Renal cortex interstitium (tissue), 15 donors: ENCODE measurements at places on chromosomes 16 and 17. TPM values are rescaled to one million over a fixed set of nuclear protein-coding genes. Genes with fewer than 3 reads are reported as not detected.

- DNase-seq: no peak
Observed at GRCh38 chr16:440627-441026, 15.2 kb downstream of the RAB11FIP3 start.

GRCh38 chr16:50573279-50573678, 25.1 kb downstream of the NKD1 start:
- DNase-seq: no peak

ALDH3A1 gene
- 0.92 TPM for polyA plus RNA-seq

DNA sequence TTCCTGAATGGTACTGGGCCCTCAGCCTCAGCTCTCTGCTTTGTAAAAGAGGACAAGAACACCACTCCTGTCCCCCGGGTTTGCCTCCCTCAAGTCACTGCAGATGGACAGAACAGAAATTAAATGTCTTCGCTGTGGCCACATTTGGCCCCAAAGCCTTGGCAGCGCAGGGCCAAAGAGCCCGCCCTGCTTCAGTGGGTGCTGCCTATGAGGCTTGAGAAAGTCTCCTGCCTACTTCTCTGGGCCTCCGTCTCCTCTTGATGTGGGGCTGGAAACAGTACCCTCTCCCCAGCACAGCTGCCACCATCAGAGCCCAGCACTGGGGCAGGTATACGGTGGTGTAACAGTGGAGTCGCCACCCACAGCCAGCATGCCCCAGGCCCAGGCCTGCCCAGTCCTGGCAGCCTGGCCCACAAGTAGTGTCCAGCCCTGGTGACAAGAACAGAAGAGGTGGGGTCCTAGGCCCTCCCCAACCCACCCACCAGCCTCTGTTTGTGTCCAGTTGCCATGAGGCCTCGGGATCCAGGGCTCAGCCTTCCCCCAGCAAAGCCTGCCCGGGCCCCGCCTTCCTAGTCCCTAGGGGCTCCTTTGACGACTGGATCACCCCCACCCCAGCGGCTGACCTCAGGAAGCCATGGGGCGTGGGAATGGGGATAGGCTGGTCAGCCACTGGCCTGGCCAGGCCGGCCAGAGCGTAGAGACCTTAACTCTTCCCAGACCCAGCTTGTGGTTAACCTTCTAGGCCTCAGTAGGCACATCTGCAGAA, 3.9 kb upstream of the TPPP3 start:
- no peak for DNase-seq

DNA sequence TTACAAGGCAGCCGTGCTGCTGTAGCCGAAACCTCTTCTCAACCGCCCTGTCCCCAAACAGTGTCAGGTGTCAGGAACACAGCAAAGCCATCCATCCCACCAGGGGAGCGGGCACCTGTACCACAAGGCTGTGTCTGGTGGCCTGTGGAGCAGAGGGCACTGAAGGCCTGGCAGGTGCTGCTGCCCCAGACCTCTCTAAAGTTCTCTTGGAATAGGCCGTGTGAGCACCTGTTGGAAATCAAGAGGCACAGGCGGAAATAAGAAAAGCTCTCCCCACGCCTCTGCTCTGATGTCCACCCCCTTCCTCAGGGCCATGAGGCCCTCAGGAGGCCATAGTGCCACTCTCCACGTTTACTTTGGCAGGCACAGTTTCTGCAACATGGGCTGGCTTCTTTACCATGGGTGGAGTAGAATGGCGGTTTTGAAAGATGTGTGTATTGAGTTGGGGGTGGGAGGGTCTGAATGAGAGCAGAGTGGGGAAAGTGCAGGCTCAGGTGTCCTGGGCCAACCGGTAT, 99.9 kb upstream of the ZNF750 start:
- no peak for DNase-seq

GRCh38 chr17:62627904-62628633, 599 bp downstream of the MRC2 start:
- peak; percentile 71 for DNase-seq

DNA sequence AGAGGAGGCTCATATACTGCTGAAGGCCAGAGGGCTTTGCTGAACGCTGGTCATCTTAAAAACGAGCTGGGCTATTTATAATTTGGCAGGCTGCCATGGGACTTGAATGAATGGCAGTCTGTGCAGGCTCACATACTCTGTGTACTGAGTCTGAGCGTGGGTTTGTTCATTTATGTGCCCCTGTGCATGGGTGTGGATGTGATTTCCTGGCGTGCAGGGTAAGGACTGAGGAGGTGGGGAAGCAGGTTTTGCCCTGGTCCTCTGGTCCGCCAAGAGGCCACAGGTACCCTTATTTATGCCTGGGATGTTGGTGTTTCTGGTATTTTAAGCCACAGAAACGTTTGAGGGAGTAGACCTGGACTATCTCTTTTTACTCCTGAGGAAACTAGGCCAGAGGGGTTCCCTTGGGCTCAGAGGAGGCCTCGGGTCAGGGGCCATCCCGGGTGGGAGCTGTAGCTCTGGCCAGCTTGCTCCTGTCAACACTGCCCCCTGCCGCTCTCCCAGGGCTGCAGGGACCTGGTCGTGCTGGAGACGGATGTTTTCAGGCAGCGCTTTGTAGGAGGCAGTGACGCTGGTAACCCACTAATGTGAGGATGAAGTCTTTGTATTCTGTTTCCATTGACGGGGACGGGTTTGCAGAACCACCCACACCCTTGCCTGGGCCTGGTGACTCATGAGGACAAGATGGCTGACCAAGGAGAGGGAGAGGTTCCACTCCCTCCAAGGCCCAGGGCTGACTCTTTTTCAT, 184.4 kb downstream of the MSI2 start:
- peak; percentile 67 for DNase-seq

DNA sequence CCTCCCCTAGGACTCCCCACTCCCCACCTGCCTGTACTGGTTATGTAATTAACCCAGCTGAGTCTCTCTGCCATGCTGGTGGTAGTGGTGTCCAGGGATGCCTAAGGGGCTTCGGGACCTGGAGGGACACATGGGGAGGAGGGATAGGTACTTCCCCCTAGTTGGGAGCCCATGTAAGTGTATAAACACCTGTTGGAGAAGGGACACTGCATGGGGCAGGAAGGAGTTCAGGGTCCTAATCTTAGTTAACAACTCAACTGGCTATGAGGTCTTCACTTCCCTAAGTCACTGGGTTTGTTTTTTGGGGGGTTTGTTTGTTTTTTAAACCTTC, 1.3 kb downstream of the RASL10B start:
- no peak for DNase-seq

DNA sequence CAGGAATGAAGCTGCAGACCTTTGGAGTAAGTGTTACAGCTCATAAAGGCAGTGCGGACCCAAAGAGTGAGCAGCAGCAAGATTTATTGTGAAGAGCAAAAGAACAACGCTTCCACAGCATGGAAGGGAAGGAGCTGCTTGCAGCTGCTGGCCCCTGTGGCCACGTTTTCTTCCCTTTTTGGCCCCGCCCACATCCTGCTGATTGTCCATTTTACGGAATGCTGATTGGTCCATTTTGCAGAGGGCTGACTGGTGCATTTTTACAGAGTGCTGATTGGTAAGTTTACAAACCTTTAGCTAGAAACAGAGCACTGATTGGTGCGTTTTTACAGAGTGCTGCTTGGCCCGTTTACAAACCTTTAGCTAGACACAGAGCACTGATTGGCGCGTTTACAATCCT, 841.5 kb downstream of the CDH11 start:
- DNase-seq: no peak

GRCh38 chr16:85396879-85397871, 215.9 kb upstream of the GSE1 start:
- DNase-seq: no peak

- DNase-seq: no peak
Observed at GRCh38 chr17:79677646-79678045, 53.1 kb upstream of the ENPP7 start.

CDK5R1 gene
- polyA plus RNA-seq: 5.1 TPM

TNK1 gene
- polyA plus RNA-seq: 6.0 TPM

GRCh38 chr16:3243882-3244281, 8.9 kb upstream of the ZNF200 start:
- no peak for DNase-seq

GNG13 gene
- polyA plus RNA-seq: 0.58 TPM

GNAO1 gene
- polyA plus RNA-seq: 6.9 TPM

SULT1A3 gene
- polyA plus RNA-seq: 5.9 TPM

MMP2 gene
- polyA plus RNA-seq: 296 TPM

- peak; percentile 96 for DNase-seq
Observed at GRCh38 chr17:80414803-80415625, at the start of gene ENDOV. Gene ENDOV (plus strand): TSS chr17:80415167. CDS start chr17:80415195, 28 bp downstream.

GRCh38 chr16:23575834-23576233, 18.3 kb downstream of the UBFD1 start:
- no peak for DNase-seq

GRCh38 chr17:68034452-68034776, 1.1 kb upstream of the KPNA2 start:
- no peak for DNase-seq

HOXB2 gene
- polyA plus RNA-seq: 52.5 TPM

ASGR1 gene
- 7.2 TPM for polyA plus RNA-seq

DNA sequence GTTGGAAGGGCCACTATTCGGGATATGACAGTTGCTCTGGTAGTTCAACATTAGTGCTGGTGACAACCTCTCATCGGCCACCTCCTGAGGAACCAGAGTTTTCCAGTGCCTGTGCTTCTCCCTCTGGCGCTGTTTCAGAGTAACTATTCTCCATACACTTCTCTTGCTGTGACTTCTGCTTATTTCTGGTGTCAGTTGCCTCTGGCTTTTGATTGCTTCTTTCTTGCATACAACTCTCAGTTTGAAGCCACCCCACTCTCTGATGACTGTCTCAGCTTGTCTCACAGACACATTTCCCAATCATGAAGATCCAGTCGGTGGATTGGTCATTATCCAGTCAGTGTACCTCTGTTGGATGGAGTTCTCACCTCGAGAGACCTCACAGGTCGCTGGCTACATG, 3.4 kb upstream of the TM4SF5 start:
- DNase-seq: no peak

DNA sequence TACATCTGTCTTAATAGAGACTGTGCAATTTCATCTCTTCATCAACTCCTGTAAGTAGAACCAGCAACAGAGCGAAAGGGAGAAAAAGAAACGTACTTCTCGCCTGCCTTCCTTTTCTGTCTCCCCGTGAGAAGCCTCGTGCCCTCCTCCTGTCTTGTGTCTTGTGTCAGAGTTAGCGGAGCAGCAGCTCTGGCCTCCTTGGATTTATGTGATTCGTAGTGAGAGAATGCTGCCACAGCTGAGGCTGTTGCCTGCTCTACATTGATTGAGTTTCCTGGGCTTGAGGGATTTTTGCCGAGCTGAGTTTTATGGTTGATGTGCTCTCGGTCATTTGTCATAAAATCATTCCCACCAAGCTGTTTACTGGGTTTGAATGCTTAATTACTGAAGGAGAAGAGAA, 579.1 kb upstream of the RBFOX1 start:
- no peak for DNase-seq
